ENCODE measurements at places on chromosomes 1 and 21.

DNA sequence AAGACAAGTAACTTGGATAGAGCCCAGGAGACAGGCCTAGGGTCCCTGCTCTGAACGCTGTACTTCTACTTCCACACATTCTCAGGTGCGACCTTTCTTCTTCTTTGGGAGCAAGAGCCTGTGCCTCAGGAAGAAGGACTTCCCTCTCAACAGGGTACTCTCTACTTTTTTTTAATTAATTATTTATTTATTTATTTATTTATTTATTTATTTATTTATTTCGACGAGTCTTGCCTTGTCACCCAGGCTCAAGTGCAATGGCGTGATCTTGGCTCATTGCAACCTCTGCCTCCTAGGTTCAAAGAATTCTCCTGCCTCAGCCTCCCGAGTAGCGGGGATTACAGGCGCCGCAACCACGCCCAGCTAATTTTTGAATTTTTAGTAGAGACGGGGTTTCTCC, 361.6 kb downstream of the FAM72C start:
- DNase-seq = no peak
- H3K36me3 ChIP-seq = no peaks in the 10 kb centered on the region
- H3K4me1 ChIP-seq = no peaks in the 10 kb centered on the region
- no peak overlapping the region for H3K27ac ChIP-seq

- DNase-seq = no peak
- H3K4me3 ChIP-seq = no peak overlapping the region
- no peak overlapping the region for H3K27ac ChIP-seq
Observed at GRCh38 chr1:34631126-34631525, 123.7 kb upstream of the GJB5 start.

DNA sequence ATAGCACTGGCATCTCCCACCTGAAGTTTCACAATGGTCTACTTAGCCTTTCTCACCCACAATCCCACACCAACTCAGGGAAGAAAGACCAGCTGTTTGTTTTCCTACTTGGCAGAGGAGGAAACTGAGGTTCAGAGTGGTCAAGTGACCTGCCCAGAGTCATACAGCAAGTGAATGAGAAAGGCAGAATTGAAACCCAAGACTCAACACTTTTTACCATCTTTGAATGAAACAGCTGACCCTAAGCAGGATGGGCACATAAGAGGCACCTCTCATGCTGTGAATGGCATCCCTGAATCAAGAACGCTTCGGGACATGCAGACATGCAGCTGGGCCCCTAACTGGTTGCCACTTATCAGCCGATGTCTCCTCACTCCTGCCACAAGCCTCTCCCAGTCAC, 193.8 kb downstream of the HIVEP3 start:
- DNase-seq = no peak
- no peaks in the 10 kb centered on the region for H3K27me3 ChIP-seq
- H3K4me1 ChIP-seq = peaks cover 3% of the 10 kb centered on the region
- H3K27ac ChIP-seq = no peak overlapping the region
- no peaks in the 10 kb centered on the region for H3K36me3 ChIP-seq
- no peak overlapping the region for H3K4me3 ChIP-seq

DNA sequence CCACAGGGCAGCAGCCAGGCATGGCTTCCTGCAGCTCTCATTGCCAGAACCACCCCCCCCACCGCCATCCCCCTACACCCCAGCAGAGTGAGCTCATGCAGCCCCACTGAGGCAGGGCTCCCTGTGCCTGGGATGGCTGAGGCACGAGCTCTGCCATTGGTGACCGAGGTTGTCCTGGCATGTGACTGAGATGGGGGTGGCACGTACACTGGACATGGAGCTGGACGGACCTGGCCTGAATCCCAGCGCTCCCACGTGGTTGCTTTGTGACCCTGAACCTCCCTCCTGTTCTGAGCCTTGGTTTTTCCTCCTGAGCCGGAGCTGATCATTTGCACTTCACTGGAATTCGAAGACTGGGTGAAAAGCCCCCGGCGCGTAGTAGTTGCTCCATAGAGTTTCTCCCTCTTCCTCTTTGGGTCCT, 28.3 kb downstream of the ALPL start:
- H3K27ac ChIP-seq = no peak overlapping the region
- peaks cover 9% of the 10 kb centered on the region for H3K4me1 ChIP-seq
- no peaks in the 10 kb centered on the region for H3K27me3 ChIP-seq
- no peaks in the 10 kb centered on the region for H3K36me3 ChIP-seq
- no peak for DNase-seq

DNA sequence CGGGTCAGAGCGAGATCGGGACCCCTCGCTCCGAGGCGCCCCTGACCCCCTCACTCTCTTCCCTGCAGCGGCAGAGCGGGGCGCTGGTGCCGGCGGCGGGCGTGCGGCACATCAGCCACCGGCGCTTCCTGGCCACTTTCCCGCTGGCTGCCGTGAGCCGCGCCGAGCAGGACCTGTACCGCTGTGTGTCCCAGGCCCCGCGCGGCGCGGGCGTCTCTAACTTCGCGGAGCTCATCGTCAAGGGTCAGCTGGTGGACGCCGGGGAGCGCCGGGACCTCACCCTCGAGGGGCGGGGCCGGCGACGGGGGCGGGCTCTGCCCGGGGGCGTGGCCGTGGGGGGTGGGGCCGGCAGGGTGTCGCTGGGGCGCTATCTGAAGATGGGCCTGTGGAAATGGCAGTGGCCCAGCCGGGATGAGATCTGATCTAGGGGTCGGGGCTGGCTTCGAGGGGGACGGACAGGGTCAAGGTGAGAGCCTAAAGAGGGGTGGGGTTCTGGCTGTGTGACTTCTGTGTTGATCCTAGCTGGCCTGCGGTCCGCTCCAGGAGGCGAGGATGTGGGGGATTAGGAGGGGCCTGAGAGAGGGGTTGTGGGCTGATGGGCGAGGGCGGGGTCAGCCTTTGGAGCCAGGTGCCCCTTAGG, 23.6 kb downstream of the PTPRU start:
- peak overlapping the region; percentile 94 for H3K27ac ChIP-seq
- H3K27me3 ChIP-seq = no peaks in the 10 kb centered on the region
- H3K4me3 ChIP-seq = peak overlapping the region; percentile 76
- H3K4me1 ChIP-seq = peaks cover 66% of the 10 kb centered on the region
- no peak for DNase-seq

GRCh38 chr1:175094626-175095025, 27.0 kb downstream of the TNN start:
- H3K4me3 ChIP-seq = no peak overlapping the region
- H3K4me1 ChIP-seq = no peaks in the 10 kb centered on the region
- no peak for DNase-seq
- H3K27ac ChIP-seq = no peak overlapping the region

- H3K27me3 ChIP-seq = no peaks in the 10 kb centered on the region
- H3K36me3 ChIP-seq = peaks cover 56% of the 10 kb centered on the region
- H3K4me3 ChIP-seq = no peak overlapping the region
- no peak overlapping the region for H3K27ac ChIP-seq
Observed at GRCh38 chr1:203706444-203706843, 58.5 kb upstream of the LAX1 start.

DNA sequence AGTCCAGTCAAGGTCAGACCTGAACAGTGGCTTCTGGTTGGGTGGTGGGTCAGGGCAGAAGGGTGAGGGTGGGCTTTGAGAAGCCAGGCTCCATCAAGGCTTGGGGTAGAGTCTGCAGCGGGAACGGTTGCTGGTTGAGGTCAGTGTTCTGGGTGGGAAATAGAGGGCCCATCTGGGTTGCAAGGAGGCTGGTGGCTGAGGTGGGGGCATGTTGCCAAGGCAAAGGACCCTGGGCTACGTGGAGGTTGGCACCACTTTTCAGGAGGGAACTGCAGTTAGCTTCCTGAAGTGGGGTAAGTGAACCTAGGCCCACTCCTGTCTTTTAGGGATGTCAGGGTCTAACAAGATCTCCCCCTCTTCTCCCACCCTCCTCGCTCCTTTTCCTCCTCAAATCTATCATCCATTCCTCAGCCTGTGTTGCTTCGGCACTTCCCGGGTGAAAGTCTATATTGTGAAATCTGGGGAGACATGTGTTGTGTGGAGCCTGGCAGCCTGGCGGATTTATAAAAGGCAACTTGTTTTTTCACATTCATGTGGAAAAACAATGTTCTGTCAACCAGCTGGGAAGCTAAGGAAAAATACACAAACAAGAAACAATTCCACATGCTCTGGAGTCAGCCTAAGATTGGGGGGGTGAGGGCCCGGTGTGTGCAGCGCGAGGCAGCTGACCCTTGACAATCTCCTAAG, 1.5 kb downstream of the IL22RA1 start:
- H3K27me3 ChIP-seq = no peaks in the 10 kb centered on the region
- H3K27ac ChIP-seq = no peak overlapping the region
- H3K4me1 ChIP-seq = peaks cover 19% of the 10 kb centered on the region
- H3K36me3 ChIP-seq = no peaks in the 10 kb centered on the region
- DNase-seq = no peak

Measured in mesothelial cell of epicardium (in vitro differentiated cells).